ENCODE measurements at places on chromosomes 1 and 21. TPM values are rescaled to one million over a fixed set of nuclear protein-coding genes. Genes with fewer than 3 reads are reported as not detected.

LHX4 gene
- not detected for total RNA-seq

LMOD1 gene
- total RNA-seq = 0.31 TPM

SERINC2 gene
- total RNA-seq = 2.2 TPM

PGLYRP4 gene
- not detected for total RNA-seq

MTARC1 gene
- total RNA-seq = 18.8 TPM

SLC50A1 gene
- 7.5 TPM for total RNA-seq

All from parietal lobe (tissue), 2 donors.